ENCODE measurements at places on chromosomes 16 and 17.

GRCh38 chr17:10775740-10776356 is 28.1 kb downstream of the TMEM238L start:
- no peak for DNase-seq

DNA sequence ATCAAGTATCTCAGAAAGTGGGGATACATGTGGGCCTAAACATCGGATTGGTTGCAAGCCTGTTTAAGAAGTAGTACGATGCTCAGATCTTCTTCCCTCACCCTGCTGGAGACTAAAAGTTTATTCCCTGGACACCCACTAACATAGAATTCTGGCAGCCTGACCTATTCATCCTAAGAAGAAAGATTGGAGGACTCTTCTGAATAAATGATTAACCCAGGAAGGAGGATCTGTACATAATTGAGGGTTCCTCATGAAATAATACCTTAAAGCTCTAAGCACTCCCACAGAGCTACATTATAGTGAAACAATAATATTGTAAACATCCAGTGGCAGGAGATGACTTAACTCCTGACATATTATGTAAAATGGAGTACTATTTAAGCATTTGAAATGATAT is 111.7 kb downstream of the NLK start:
- no peak for DNase-seq

- DNase-seq: no peak
Observed at GRCh38 chr17:170130-170670, 11.2 kb downstream of the DOC2B start.

GRCh38 chr17:35171834-35172233 is 22.4 kb downstream of the SLC35G3 start:
- no peak for DNase-seq

- DNase-seq: no peak
Observed at GRCh38 chr17:39083270-39083669, 68.2 kb downstream of the PLXDC1 start.

DNA sequence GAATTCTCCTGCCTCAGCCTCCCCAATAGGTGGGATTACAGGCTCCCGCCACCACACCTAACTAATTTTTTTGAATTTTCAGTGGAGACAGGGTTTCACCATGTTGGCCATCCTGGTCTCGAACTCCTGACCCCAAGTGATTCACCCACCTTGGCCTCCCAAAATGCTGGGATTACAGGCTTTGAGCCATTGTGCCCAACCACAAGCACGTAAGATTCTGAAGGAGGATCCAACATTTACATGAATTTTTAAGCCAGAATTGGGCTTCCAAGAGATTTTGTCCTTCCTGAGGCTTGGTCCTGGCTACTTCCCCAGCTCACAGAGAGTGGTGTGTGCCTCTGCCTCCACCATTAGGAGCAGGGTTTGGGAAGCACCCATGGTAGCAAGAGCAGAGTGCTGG is 11.1 kb downstream of the G6PC3 start:
- DNase-seq: no peak

Measured in hematopoietic multipotent progenitor cell treated with erythropoietin and hydrocortisone succinate and interleukin-3 and kit ligand, for 17 days (in vitro differentiated cells).